GM06990 (cell line): ENCODE measurements at places on chromosomes 16 and 17.

DNA sequence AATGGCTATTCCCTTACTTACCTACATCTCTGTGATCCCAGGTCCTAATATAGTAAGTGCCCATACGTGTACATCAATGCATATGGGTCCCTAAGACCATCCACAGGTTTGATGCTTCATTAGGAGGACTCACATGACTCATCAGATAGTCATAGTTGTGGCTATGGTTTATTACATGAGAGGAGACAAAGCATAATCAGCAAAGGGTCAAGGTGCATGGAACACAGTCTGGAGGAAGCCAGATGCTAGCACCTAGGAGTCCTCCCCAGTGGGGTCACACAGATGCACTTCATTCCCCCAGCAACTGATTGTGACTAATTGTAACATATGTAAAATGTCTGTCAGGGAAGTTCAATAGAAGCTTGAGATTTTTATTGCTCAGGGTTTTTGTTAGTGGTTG, 42.8 kb downstream of the PHKB start:
- no peak for DNase-seq

GRCh38 chr16:2319606-2320005, 20.9 kb downstream of the ABCA3 start:
- no peak for DNase-seq

DNA sequence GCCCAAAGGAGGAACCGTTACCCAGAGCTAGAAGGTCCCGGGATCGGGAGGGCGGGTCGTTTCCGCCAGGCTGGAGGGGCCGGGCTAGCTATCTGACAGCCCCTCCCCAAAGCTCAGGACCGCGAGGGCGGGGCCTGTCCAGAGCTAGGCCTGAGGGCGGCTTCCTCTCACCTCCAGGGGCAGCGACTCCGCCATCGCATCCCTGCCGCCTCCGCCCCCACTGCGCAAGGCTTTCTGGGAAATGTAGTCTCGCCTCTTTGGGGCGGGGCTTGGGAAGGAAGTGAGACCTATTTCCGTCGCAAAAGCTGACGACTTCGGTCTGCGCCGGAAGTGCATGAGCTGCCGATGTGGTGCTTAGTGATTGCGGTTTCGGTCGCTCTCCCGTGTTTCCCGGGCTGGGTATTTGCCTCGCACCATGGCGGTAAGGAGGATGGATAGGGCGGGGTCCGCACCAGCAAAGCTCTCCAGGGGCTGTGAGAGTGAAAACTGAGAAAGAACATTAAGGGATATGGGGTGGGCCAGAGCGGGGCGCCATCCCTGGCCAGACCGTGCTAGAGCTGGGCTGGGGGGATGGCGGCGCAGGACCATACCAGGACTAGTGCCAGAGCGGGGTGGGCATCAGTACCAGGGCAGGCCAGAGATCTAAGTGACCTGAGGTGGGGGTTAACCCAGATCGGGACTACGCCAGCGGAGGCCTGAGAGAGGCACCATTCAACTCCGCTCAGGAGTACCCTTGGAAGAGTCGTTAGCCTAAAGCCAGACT, at the start of gene TMEM208:
Gene TMEM208 (plus strand): TSS at position 327 of the 763 bp plus-strand sequence. CDS start 89 bp downstream, at position 416.
- DNase-seq, result peak; percentile 96

DNA sequence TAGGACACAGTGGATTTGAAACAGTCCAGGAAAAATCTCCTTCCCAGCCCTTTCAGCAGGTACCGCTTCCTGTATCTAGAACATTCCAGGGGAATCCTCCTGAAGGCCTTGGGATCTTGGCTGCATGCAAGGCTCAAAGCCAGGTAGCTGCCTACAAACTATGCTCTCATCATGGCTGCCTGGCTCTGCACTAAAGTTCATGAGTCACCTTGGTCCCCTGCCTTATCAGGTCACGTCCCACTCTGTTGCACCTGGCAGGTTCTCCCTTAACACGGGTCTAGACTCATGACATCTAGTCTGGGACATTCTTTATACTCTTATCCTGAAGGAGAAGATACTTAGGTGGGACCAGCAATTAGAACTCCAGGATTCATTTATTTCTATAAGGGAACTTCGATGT, 15.8 kb downstream of the FA2H start:
- no peak for DNase-seq

DNA sequence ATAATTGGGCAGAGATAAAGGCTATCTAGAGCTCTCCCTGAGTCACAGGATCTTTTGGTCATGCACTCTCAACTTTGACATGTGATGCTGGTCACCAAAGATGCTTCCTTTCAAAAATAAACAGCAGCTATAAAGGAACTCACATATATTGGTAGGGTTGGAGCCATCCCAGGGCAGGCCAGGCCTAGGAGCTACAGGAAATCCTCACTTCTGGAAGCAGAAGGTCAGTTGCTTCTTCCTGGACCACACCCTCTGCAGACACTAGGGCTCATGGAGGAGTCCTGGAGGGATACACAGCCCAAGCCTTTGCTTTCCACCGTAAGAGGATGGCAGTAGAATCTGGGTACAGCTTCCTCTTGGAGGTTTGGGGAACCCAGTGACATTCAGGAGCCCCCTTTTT, 24.6 kb downstream of the SOST start:
- DNase-seq, result no peak

- no peak for DNase-seq
These were observed 281.3 kb upstream of the TNRC6C start for GRCh38 chr17:77677211-77677610.

GRCh38 chr17:81803728-81804558, at the start of gene GCGR:
GCGR (plus strand) TSS chr17:81804150; CDS start chr17:81809019, 4,869 bp downstream.
- DNase-seq, result no peak

DNA sequence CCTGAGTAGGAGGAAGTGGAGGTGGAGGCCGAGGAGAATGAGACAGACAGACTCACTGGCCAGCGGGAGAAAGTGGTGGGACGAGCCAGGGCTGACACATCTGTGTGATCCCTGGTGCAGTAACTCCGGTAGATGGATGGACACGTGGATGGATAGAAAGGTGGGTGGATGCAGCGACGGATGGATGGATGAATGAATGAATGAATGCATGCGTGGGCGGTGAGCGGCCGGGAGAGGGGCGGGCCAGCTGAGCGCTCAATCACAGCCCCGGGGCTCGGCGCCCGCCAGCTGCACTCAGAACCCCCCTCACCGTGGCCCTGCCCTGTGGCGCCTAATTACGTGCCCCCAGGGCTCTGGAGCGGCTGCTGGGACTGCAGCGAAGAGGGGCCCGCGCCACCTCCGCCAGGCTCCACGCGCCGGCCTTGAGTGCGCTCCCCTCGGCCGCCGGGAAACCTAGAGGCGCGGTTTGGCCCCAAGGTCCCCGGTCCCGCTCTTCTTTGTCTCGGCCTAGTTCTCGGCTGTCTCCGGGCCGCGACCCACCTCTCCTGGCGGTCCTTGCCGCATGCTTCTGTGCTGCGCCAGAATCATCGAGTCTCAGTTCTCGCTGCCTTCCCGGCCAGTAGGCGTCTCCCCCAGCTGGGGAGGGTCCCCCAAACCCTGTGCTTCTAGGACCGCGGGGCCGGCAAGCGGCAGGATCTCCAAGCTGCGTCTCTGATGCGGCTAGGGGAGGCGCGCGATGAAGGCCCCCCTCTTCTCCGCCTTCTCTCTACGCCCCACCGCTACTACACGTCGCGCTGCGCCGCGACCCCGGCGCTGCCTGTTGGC, 41.0 kb downstream of the RAI1 start:
- DNase-seq, result no peak

GRCh38 chr17:43377056-43377810, 21.6 kb upstream of the ARL4D start:
- DNase-seq, result no peak

- no peak for DNase-seq
These were observed 7.8 kb downstream of the PLXDC1 start for GRCh38 chr17:39143552-39144093.

- peak; percentile 68 for DNase-seq
These were observed at the start of gene TTLL6 for GRCh38 chr17:48816774-48817590. TTLL6 (minus strand) TSS chr17:48817229; CDS start chr17:48817072, 157 bp downstream.

DNA sequence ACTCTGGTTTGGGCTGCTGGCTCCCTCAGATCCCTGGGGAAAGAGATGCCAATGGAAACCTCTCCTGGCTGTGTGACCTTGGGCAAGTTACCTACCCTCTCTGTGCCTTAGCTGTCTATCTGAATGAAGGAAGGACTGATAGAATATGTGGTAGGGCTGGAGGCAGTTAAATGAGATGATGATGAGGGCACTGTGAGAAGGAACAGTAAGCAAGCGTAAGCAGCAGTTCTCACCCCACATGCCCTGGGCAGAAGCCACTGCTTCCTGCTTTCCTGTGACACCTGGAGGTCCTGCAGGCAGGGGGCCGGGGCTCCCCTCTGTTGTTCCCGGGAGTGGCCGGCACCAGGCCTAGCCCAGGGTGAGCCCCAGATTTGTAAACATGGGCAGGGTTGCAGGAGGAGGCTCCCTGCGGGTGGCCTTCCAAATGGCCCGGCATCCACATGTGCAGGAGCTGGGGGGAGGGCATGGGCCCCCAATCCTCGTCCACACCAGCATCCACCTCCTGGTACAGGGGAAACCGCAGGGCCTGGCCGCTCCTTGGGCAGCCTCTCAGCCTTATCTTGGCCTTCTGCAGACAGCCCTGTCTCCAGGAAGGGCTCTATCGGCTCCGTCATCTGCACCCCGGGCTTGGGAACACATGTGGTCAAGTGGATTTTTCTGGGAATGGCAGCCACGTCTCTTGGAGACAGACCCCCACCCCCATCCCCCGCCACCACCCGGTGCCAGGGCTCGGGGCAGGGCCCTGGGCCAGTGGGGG, 235.6 kb upstream of the GSE1 start:
- no peak for DNase-seq

DNA sequence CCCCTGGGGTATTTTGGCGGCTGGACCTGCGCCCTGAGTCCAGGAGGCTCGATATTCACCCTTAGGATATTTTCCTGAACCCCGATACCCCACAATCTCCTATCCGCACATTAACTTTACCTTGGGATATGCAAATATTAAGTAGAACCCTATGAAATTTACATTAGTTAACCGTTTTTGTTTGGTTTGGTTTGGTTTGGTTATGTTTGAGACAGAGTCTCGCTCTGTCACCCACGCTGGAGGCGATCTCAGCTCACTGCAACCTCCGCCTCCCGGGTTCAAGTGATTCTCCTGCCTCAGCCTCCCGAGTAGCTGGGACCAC, 9.3 kb upstream of the NAGS start:
- no peak for DNase-seq

DNA sequence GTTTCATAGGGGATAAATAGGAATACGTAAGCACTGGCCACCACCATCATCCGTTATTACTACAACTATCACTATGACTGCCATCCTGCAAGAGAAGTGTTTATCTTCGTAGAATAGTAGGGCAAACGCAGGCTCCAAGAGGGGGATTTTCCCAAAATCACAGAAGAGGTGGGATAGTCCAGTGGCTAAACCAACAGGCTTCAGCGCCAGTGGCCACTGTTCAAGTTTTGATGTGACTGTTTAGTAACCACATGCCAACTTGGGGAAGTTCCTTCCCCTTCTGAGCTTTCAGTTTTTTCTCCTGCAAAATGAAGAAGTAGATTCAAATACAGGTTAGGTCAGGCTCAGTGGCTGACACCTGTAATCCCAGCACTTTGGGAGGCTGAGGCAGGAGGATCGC, 60.7 kb upstream of the GRIN2A start:
- peak; percentile 28 for DNase-seq

DNA sequence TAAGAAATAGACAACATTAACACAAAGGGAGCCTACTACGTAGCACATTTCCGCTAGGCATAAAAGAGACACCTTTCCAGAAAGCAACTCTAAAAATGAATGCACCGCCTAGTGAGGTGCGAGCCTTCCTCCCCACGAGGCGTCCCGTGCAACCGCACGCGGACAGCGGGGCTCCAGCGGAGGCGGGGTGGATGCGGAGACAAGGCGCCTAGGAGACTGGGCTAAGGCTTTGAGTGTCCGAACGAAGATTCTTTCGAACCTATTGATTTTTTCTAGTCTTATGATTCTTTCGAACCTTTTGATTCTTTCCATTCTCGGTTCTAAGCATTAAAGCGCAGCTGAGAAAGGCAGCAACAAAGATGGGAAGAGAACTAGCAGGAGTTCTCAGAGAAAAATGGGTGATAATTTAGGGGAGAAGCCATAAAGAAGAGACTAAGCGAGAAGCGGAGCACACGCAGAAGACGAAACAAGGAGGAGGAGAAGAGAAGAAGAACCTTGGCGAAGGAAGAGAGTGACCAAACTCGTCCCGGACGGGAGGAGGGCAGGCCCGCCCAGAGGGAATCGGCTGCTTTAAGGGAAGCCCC, 394 bp upstream of the CPD start:
- peak; percentile 68 for DNase-seq

- no peak for DNase-seq
These were observed 11.3 kb upstream of the PRR29 start for GRCh38 chr17:63986821-63987220.

DNA sequence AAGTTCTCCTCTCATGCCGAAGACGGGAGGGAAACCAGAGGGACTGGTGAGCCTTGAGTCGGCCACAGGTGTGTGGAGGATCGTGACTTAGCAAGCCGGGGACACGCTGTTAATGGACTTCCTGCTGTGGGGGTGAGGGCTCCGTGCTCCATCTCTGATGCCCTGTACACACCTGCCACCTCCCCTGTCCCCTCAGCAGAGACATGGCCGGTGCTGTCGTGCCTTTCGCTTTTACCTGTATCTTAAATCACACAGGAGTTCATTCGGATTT, 75.9 kb upstream of the ZNF750 start:
- DNase-seq, result no peak

- peak; percentile 84 for DNase-seq
These were observed 172.8 kb upstream of the ZNF267 start for GRCh38 chr16:31700530-31701388.

GRCh38 chr17:1039511-1040215, 42.7 kb downstream of the TIMM22 start:
- DNase-seq, result no peak

GRCh38 chr16:56989988-56990387, 631 bp downstream of the NLRC5 start:
- DNase-seq, result no peak

DNA sequence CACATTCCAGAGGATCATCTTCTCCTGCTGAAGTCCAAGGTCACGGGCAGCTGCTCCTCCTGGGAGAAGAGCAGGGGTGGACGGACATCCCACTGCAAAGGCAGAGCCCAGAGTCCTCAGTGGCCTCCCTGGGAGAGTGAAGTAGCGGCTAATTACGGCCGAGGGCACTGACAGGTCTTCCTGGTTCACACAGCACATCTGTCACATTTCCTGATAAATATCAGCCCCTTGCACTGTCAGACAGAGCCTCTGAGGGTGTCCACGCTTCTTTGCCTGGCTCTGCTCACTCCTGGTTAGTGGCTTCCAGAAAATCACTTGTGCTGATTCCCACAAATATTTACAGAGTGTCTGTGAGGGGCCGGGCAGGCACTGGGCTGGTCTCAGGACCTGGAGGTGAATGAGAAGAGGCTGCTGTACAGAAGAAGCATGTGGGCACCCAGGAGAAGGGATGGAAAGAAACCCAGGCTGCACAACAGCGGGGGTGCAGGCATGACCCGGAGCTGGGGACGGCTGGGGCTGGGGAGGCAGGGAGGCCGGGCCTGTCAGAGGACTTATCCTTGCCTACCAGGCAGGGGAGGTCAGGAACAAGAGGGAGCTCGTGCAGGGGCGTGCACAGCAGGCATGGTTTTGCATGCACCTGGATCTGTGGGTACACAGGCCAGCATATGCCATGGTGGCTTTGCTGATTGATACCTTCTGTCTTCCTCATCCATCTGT, 258.2 kb upstream of the TNRC6C start:
- no peak for DNase-seq

- DNase-seq, result no peak
These were observed 99.4 kb upstream of the SDK2 start for GRCh38 chr17:73743518-73744201.

GRCh38 chr17:2191785-2192184, 111.8 kb downstream of the SMG6 start:
- no peak for DNase-seq

- peak; percentile 84 for DNase-seq
These were observed 15.0 kb upstream of the RHOT1 start for GRCh38 chr17:32127158-32127897.
